ENCODE measurements at places on chromosomes 11 and 22. TPM values are rescaled to one million over a fixed set of nuclear protein-coding genes. Genes with fewer than 3 reads are reported as not detected.

Gene GRK3
- 0.11 TPM for total RNA-seq

- DNase-seq, result no peak
These were observed 32.3 kb downstream of the MEI1 start for GRCh38 chr22:41731609-41732008.

DNA sequence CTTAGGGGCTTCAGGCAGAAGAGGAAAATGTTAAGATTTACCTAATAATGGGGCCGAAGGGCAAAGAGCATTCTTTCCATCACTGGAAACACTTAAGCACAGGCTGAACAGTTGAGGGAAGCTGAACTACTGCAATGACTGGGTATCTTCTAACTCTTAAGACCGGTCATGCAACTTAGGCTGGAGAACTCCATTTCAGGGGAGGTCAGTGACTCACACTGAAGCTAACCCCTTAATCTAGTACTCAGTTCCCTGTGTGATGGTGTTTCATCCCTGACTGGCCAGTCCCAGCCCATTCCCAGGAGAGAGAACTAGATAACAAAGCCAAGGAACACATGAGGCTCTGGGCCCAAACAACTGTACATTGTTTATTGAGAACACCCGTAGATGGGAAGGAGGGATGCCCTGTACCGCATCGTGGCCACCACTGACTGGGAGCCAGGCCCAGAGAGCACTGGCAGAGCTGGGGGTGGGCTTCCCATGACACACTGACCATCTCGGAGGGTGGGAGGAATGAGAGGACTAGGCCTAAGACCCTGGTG lies 10.5 kb downstream of the RPL27A start:
- DNase-seq, result peak; percentile 19

- DNase-seq, result peak; percentile 76
These were observed 98.8 kb downstream of the MED15 start for GRCh38 chr22:20606041-20606783.

DNA sequence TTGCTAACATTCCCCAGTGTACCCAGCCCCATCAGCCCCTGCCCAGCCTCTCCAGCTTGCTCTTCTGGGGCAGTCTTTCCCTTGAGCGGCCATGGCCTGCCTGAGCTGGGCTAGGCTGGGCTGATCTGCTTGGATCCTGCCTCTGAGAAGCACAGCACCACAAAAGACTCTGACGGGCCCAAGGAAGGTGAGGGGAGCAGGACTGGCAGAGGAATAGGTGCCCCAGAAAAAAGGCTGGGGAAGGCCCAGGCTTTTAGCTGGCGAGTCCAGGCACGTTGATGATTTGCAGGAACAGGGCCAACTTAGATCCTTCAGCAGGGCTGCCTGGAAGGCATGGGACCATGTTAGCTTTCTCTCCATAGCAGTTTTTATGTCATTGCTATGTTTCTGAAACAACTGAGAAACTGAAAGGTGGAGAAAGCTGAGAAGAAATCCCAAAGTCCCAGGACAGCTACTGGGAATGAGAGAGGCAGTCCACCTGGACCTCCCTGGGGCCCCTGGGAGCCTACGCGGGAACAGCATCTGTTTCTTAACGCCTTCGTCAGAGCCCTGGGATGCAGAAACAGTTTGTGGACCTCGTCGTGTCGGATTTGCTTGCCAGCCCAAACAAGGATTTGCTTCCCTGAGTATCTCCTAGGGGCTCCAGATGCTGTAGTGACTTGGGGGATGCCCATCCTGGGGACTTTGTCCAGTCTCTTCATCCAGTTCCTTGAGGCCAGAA lies 24.4 kb upstream of the FXYD6 start:
- no peak for DNase-seq

- peak; percentile 52 for DNase-seq
These were observed 8.7 kb upstream of the CARD18 start for GRCh38 chr11:105148241-105148640.

GRCh38 chr11:64250415-64251015 lies 815 bp upstream of the PLCB3 start:
- DNase-seq, result no peak

GRCh38 chr11:123451183-123451781 lies 21.2 kb downstream of the GRAMD1B start:
- DNase-seq, result no peak

- peak; percentile 25 for DNase-seq
These were observed 77.0 kb downstream of the RAB30 start for GRCh38 chr11:82994604-82995230.
